ENCODE measurements at places on chromosomes 1 and 21.

DNA sequence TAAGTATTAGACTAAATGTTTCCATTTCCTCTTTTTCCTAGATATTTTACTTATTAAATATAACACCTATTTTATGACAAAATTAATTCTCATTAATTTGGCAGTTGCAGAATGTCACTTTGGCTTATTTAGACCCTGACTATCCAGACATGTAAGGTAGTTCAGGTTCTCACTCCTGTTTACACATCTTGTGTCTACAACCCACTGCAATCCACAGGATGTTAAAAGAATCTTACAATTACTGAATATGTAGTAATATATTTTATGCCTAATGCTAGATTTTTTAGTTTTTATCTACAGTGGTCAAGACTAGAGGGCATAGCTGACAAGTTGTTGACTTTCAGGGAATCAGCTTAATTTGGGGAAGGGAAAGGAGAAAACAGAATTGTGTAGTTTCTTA is 346.7 kb downstream of the USP25 start:
- no peak for DNase-seq

- DNase-seq: no peak
These were observed 1.1 kb upstream of the BRDT start for GRCh38 chr1:91948097-91948496.

DNA sequence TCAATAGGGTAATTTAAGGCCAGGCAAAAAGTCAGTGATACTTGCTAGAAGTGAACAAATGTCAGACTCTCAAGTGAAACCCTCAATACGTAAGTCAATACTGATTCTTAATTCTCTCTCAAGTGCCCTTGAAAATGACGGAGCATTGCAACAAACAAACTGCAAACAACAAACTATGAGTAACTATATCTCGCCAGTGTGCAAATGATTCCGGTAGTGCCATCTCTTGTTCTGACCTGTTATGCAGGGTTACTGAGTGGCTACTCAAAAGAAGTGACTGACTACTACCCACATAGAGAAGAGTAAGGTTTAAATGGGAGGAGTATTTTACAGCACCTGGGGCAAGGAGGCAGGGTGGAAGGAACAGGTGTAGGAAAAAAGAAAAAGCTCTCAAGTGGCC is 1.6 kb downstream of the SLC19A2 start:
- peak; percentile 32 for DNase-seq

GRCh38 chr1:108512239-108513043 is 47.5 kb upstream of the EEIG2 start:
- DNase-seq: peak; percentile 9

DNA sequence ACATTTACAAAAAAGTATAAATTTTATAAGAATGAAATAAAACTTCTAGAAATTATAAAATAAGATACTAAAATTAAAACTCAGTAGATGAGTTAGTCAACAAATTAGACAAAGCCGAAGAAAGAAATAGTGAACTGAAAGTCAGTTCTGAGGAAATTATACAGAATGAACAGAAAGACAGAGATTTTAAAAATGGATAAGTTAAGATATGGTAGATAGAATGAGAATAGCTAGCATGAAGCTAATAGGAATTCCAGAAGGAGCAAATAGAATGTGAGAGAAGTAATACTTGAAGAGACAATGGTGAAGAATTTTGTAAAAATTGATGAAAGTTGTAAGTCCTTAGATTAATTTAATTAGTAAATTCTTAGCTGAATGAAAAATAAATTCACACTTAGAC is 430.4 kb upstream of the RUNX1 start:
- DNase-seq: no peak

- no peak for DNase-seq
These were observed 29.0 kb downstream of the GREM2 start for GRCh38 chr1:240582953-240583352.

DNA sequence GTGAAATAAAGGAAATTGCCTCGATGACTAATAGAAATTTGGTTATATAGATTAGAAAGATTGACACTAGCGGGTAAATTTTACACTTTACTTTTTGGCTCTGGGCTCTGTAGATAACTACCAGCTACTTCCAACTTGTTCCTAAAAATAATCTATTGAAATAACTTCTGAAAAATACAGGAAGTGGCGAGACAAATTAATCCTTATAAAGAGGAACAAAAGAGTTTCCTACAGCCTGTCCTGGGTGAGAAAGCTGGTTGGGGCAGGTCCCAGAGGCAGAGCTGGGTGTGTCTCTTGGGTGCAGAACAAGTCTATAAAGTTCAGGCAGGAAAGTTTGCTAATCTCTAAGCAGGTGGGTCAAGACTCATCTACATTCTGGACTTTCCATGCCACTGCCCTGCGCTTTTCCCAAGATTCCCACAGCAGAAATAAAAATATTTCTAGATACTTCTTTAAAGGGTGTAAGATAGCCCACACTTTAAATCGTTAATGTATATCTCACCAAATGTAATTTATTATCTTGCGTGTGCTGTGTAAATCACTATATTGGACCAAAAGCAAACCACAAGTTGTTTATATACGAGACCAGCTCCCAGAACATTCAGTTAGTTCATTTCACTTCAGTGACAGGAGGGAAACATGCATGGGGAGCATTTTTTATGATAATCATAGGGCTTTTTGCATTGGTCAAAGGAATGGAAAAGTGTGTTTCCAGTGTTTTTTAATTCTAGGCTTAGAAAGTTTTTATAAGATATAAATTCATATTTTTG is 70.1 kb upstream of the NRIP1 start:
- no peak for DNase-seq

DNA sequence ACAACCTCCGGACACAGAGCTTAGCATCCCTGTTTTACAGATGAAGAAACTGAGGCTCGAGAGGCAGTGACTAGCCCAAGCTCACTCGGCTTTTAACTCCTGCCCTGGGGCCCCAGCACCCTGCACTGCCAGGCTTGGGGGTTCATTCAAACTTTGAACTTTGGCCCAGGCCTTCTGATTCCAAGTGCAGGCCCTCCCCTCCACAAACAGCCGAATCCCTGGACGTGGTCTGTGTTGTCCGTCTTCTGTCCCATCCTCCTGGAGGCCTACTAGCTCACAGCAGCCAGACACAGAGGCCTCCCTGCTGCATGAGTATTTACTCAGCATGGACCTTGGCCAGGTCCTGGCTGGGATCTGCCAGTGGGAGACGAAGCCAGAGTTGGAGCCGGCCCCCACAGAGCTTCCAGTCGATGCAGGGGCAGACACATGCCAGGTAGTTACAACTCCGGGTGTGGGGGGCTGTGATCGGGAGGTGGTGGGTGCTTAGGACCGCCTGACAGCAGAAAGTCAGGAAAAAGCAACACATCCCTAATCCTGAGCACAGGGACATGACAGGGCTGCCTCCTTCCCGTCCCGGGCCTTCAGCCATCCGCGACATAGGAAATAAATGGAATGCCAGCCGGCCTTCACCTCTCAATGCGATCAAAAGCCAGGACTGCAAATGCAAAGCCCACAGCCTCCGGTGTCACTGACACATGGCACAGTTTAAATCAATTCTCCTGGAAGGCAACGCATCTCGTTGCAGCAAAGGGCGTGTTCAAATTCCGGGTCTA is 7.4 kb downstream of the IFFO2 start:
- DNase-seq: no peak

All from foreskin keratinocyte (primary cell).